Amniotic stem cell (primary cell): ENCODE measurements at places on chromosomes 3 and 15.

DNA sequence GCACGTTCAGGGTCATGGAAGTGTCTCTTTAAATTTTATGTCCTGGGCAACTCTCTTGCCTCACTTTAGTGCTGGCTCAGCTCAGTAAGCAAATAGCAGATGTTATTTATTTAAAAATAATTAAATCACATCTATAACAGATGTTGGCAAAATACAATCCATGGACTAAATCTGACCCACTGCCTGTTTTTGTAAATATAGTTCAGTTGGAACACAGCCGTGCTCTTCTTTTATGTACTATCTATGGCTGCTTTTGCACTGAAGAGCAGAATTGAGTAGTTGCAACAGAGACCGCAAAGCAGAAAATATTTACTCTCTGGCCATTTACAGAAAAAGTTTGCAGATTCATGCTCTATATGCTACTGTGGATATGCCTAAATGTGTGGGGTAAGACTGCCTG is 79.2 kb downstream of the SAMMSON start:
- no peak for DNase-seq

GRCh38 chr15:56496635-56497034 is 31.7 kb upstream of the MNS1 start:
- peak; percentile 51 for DNase-seq

DNA sequence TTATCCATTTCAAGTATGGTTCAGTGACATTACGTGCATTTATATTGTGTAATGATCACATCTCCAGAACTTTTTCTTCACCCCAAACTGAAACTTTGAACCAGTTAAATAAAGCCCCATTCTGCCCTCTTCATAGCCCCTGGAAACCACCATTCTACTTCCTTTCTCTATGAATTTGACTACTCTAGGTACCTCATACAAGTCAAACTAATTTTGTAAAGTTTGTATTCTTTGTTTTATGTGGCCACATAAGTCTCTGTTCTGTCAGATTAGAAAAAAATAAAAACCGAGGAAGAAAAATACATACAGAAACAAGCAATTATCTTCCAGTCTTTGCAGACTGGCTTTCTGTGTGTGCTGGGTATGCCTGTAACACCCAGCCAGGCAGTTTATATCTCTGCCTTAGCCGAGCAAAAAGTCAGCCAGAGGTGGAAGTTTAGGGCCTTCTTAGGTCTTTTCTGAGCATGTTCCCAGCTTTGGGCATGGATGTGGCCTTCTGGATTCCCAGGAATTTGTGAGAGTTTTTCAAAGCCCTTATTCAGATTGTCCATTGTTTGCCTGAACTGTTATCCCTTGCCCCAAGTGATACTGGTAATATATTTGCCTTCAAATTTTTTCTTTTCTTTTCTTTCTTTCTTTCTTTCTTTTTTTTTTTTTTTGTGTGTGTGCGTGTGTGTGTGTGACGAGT is 6.0 kb upstream of the GRAMD1C start:
- no peak for DNase-seq

DNA sequence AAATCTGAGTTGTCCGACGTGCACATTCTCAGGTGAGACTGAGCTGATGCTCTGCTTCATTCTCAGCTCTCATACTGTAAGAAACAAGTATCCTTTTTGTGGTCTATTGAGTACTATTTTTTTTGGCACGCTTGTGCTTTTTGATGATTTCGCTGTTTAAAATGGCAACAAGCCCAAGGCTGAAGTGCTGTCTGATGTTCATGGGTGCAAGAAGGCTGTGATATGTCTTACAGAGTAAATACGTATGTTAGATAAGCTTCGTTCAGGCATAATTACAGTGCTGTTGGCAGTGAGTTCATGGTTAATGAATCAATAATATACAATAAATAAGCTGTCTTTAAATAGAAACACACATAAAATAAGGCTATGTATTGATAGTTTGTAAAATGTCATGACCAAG is 27.2 kb downstream of the AQR start:
- no peak for DNase-seq

- DNase-seq: no peak
Measured at GRCh38 chr3:37254316-37254715, 79.9 kb upstream of the LRRFIP2 start.

- no peak for DNase-seq
Measured at GRCh38 chr3:46386205-46386604, 15.5 kb downstream of the CCR5 start.

DNA sequence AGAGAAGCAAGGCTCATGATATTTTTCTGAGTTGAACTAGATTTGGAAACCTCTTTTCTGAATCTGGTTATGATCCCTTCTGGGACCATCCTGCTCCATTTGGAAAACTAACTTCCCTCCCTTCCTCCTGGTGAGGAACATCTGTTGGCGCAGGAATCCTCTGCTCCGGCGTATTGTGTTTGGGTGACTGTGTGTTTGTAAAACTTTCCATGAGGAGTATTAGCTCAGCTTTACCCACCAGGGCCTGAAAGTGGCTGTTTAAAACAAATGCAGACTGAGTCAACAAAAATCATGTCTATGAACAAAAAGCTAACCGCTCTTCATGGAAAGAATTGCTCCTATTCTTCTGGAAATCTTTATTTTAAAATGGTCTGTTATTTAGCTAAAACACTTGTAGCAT is 17.7 kb downstream of the STARD9 start:
- no peak for DNase-seq
